ENCODE measurements at places on chromosomes 4 and X. TPM values are rescaled to one million over a fixed set of nuclear protein-coding genes. Genes with fewer than 3 reads are reported as not detected.

DNA sequence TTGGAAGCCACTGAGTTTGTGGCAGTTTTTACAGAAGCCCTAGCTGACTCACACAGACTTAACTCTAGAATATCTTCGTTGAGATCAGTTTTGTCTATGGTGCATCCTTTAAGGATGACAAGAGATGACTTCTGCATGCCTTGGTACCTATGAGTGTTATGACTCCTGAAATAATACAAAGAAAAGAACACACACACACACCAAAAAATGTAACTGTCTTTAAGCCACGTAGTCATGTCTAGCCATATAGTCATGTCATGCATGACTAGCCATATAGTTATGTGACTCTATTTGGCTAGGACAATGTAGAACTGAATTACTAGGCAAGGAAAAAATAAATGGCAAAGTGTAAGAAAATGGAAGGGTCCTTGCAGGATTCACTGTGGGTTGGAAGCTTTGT lies 447.8 kb downstream of the NLGN4X start:
- DNase-seq: no peak

GRCh38 chr4:174041555-174042105 lies 241.8 kb downstream of the FBXO8 start:
- DNase-seq: no peak

- DNase-seq: no peak
Observed at GRCh38 chrX:104697294-104697693, 131.3 kb downstream of the IL1RAPL2 start.

DNA sequence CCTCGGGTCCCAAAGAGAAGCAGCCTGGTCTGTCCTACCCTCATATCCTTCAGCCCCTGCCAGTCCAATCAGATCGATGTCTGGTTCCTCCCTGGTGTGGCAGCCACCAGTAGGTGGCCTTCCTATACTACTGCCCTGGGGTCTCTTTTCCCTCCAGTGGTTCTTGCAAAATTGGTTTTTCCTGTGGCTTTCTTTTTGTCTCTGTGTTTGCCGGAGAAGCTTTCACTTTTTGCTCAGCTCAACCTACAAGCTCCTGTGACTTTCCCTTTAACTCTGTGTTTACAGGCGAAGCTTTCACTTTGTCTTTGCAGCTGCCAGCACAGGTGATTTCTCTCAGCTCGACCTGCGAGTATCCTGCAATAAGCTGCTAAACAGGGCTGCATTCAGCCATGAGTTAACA lies 46.8 kb downstream of the UGT2A3 start:
- no peak for DNase-seq

GRCh38 chr4:95114521-95114920 lies 356.8 kb downstream of the BMPR1B start:
- DNase-seq: no peak

DNA sequence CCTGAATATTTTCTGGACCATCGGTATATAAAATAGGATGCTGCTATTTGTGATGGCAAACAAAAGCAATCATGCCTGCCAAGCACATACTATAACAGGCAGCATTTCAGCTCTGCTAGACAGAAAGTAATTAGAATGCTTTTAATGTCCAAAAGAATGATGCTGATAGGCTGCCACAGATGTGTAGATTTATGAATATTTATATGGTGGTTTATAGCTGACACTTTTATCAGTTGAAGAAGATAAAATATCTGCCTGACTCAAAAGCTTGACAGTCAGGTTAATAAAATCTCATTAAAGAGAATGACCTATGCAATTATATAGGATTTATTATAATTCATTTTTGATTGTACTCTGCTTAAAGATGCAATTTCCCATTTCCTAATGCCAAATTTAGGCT lies 4.0 kb downstream of the BEND4 start:
- no peak for DNase-seq

- DNase-seq: no peak
Observed at GRCh38 chrX:68988865-68989264, 160.0 kb downstream of the EFNB1 start.

GRCh38 chrX:136325377-136325776 lies 24.6 kb downstream of the ADGRG4 start:
- no peak for DNase-seq

GRCh38 chr4:8761824-8762205 lies 109.8 kb downstream of the HMX1 start:
- no peak for DNase-seq

GRCh38 chrX:27085346-27085745 lies 377.8 kb downstream of the PPP4R3C start:
- no peak for DNase-seq

GRCh38 chrX:122219735-122220134 lies 964.3 kb upstream of the GRIA3 start:
- peak; percentile 9 for DNase-seq

GRCh38 chr4:109738104-109738872 lies 8.4 kb upstream of the PLA2G12A start:
- DNase-seq: no peak

DNA sequence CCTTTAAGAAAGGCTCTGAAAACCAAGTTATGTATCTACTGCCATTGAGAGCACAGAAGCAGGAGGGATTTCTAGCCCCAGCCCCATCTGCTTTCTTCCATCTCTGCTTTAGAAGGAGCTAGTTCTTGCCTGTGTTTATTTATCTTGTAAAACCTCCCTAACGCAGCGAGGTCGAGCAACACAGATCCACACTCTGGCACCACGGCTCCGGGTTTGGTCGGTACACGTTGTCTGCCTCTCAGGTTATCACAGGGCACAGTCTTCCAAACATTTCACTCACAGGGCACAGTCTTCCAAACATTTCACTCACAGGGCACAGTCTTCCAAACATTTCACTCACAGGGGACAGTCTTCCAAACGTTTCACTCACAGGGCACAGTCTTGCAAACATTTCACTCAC lies 69.7 kb upstream of the TLR3 start:
- no peak for DNase-seq

GRCh38 chrX:123835661-123836371 lies 24.0 kb upstream of the XIAP start:
- peak; percentile 80 for DNase-seq

- peak; percentile 47 for DNase-seq
Observed at GRCh38 chrX:102765217-102765616, 44.7 kb downstream of the GPRASP3 start.

DNA sequence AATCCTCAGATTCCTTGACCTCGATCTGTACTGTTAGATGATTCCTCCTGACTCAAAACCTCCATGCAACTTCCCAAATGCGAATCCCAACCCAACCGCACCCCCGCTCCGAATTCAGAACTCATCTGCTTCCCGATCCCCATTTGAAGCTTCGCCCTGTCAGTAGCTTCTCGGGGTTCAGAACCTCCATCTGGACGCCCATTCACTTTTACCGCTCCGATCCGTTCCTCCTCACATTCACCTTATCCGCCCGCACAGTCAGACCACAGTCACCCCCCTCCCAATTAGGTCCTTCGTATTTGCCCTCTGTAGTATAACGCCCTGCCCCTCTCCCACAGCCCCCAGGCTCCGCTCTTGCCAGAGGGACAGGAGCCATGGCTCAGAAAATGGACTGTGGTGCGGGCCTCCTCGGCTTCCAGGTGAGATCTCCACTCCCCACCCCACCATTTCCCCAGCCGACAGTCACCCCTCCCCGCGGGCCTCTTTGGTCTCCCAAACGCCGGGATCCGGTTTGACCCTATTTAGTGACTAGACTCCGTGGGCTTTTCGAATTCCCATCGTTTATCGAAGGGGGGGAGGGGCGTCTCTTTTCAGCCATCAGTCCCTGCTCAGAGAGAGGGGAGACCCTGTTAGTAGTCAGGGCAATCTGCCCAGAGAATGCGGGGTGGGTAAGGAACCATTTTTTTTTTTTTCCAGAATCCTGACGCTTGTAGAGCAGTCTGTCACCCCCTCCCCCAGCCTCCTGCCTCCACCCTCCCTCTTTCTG lies 691 bp downstream of the MAGED1 start:
- DNase-seq: peak; percentile 14

- peak; percentile 75 for DNase-seq
Observed at GRCh38 chr4:103996064-103996463, 276.3 kb upstream of the TACR3 start.

DNA sequence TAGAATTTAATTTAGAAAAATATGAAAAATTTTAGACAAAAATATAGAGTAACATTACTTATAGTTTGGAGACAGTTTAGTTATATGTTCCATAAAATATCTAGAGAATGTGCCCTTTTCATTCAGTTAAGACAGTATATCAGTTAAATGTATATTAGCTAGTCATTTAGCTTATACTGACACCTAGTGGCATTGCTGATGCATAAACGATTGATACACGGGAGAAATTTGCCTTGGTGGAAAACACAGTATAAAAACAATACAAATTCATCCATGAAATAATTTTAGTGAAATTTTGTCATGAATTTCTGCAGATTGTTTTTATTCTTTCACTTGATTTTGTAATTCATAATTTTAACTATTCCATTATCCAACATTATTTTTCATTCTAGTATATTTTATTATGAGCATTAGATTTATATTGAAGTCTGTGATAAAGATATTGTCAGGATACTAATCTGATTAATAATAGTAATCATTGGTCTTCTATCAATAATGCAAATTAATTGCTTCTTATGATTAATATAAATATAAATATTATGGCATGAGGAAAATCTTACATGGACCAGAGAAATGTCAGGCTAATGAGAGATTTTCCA lies 219.0 kb downstream of the TLL1 start:
- DNase-seq: peak; percentile 60

- no peak for DNase-seq
Observed at GRCh38 chr4:184548648-184549341, 74.4 kb upstream of the IRF2 start.

The ERCC6L gene
- total RNA-seq: 1.0 TPM

The UGT2A1 gene
- not detected for total RNA-seq

The RAB39B gene
- total RNA-seq: 6.0 TPM

The SLC26A1 gene
- total RNA-seq: 0.16 TPM

The SERPINA7 gene
- total RNA-seq: not detected

The GAB3 gene
- total RNA-seq: 2.0 TPM

The HPSE gene
- 6.0 TPM for total RNA-seq

Measured in MCF 10A (cell line).